ENCODE measurements at places on chromosomes 11 and 22. TPM values are rescaled to one million over a fixed set of nuclear protein-coding genes. Genes with fewer than 3 reads are reported as not detected.
A peak's percentile ranks its signal among the peaks of the same experiment; 100 is the strongest.

The GSC2 gene
- not detected for total RNA-seq

DNA sequence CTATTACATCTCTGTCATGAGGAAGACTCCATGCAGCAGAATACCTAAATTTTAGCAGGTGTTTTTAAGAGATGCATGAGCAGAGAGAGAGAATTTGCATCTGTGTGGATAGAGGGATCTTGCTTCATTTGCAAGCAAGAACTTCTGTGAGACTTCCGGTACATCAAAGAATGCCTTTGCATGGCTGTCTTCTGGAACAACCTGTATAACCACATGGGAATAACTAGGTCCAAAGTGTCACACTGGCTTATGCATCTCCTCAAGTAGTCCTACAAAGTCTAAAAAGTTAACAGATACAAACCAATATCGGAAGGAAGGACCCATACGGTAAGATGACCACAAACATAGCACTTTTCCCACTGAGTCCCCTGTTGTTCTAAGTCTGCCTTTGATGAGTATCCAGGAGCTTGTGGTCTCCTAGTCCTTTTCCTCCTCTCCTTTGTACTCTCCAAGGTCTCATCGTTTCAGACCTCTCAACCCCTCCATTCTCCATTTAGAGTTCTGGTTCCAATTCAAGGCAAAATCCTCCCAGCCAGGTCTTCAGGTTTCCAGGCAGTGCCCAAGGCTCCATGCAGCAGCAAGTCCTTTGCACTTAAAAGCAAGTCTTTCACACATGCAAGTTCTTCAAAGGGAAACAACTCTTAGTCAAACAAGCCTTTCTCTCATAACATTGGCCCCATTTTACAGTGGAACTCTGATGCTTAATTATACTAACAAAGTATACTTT, 581.7 kb upstream of the ARHGAP42 start:
- DNase-seq: no peak

DNA sequence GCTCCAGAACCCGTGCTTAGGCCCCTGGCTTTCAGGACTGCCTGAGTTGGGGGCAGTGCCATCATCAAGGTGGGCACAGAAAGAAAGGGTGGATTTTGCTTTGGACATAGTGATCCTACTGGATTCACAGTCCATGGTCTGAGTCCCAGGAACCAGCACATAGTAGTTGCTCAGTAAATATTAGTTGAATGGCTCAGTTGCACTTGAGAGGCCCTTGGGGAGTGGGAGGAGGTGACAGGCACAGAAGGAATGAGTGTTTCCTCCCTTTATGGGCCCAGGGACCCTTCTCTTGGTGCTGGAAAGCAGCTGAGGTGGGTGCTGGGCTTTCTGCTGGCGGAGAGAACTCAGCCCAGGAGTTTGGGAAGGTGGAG, 16.6 kb downstream of the ARHGEF17 start:
- DNase-seq: no peak

DNA sequence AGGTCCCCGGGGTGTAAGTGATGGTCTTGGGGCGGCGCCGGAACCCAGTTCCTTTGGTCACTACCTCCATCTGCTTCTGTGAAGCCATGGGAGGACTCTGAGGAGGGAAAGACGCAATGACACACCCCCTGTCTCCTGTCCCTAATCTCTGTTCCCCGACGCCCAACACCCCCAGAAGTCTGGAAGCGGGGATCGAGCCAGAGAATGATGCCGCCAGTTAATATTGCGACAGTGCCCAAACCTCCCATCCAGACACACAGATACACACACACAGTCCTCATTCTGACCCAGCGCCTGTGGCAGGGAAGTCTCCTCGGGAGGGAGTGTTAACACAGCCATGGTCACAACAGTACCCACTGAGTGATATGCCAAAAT, 352 bp downstream of the C22orf23 start:
- no peak for DNase-seq

The OR2D2 gene
- 0.22 TPM for total RNA-seq

- DNase-seq: no peak
Observed at GRCh38 chr11:18536209-18536608, 9.5 kb upstream of the TSG101 start.

DNA sequence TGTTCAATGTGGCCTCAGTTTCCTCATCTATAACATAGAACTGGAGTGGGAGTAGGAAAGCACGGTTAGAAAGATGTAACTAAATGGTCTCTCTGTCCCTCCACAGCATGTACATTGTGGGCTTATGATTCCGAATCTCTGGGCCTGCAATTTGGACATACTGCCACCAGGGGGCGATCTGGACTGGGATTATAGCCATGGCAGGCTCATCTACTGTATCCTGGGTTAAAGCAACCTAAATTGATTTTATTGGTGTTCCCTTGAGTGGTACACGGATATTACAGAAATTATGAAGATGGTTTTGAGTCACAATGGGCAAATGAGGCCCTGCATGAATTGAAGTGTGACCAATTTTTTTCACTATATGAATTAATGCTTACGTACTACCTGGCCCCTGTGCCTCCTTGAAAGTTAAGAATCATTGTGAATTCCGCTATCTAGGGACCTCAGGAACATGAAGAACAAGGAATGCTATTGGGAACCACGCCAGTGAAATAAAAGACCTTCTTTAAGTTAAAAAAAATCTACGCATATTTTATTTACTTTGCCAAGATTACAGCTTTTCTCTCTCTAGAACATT, 32.9 kb downstream of the TST start:
- DNase-seq: no peak

DNA sequence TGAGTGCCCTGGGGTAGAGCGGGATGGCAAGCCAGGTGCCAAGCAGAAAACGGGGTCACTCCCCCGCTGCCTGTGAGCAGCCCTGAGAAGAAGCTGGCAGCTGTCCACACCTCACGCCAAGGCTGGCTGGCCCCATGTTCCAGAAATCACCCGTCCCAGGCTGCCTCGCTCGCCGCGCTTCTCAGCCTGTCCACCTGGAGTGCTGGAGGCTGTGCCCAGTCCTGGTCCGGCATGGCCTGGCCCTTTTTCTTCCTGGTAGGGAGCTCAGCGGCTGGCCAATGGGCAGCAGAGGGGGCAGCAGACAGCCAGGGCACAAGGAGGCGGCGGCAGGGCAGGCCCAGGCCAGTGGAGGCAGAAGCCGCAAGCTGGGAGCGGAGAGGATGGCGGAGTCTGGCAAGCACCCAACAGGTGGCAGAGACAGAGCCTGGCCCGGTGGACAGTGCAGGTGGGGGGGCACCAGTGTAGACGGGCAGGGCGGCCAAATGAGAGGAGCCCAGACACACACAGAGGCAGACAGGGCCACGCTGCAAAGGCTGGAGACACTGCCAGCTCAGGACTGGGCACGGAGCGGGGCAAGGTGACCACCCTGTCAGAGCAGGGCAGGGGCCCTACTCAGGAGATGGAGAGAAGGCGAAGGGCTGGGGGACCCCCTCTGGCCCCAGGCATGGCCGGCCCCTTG, 37.2 kb upstream of the TH start:
- peak; percentile 31 for DNase-seq

DNA sequence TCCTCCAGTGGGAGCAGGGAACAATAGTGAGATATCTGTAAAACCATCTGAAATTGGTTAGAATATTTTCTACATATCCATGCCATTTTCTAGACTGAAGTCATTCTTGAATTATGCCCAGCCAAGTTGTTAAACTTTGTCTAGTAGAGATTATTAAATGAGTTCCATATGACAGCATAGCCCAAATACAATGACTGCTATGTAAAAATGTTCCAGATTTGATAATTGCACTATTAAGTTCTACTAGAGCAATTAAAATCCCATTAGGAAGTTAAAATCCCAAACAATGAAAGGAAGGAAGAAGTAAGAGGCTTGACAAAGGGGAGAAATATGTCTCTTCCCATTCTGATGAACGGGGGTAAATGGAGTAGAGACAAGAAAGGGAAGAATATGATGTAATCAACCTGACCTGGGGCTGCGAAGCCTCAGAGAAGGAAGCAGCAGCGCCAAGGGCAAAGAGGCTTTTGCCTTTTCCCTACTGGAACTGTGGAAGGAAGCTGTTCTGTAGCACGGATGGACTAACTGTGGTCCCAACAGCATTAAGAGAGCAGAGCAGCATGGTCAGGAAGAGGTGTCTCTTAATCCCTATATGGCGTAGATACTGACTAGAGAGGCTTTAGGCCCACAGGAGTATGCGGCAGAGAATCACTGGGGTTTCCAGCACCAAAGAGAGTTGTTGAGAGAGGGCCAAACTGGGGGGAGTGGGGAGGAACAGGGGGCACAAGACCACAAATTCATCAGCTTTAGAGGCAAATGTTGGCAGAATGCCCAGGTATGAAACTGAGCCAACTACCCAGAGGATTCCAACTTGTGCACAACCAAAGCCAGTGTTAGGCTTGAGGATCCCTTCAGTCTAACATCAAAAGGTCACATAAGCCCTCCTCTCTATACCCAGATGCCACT, 26.7 kb downstream of the RRP8 start:
- DNase-seq: no peak

The MIAT gene
- 2.9 TPM for total RNA-seq

GRCh38 chr11:66692871-66693331, 15.2 kb upstream of the RBM4B start:
- no peak for DNase-seq

GRCh38 chr11:76772100-76772782, 10.9 kb upstream of the TSKU start:
- no peak for DNase-seq

DNA sequence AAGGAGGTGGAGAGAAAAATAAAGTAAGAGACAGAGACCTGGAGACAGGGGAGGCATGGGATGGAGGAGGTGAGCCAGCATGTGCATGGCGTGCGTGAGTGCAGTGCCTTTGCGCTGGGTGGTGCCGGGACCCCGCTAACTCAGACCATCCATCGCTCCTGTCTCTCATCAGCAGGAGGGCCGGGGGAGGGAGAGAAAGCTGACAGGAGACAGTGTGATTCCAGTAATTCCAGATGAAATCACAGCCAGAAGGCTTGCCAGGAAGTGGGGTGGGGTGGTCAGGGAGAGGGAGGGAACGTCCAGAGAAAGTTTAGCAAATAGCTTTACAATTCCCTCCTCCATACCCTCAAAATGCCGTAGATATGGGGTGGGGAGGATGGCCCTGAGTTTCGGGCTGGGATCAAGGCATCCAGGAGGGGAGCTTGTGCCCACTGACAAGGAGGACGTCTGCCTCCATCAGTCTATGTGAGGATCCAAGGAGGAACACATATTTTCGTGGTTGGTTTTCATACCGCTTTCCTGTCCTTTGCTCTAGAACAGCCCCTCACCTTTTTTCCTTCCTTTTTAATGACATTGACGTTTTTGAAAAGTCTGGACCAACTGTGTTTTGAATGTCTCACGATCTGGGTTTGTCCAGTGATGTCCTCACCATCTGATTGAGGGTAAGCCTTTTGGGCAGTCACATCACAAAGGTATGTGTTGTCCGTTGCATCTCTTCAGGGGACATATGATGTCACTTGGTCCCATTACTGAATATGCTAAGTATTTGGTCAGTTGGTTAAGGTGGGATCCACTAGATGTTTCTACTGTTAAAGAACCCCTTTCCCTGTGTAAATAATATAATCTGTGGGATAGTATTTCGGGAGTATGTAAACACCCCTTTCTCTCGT, 567.3 kb downstream of the MIAT start:
- DNase-seq: no peak

- DNase-seq: peak; percentile 11
Observed at GRCh38 chr11:67275606-67276409, 9.5 kb downstream of the GRK2 start.

DNA sequence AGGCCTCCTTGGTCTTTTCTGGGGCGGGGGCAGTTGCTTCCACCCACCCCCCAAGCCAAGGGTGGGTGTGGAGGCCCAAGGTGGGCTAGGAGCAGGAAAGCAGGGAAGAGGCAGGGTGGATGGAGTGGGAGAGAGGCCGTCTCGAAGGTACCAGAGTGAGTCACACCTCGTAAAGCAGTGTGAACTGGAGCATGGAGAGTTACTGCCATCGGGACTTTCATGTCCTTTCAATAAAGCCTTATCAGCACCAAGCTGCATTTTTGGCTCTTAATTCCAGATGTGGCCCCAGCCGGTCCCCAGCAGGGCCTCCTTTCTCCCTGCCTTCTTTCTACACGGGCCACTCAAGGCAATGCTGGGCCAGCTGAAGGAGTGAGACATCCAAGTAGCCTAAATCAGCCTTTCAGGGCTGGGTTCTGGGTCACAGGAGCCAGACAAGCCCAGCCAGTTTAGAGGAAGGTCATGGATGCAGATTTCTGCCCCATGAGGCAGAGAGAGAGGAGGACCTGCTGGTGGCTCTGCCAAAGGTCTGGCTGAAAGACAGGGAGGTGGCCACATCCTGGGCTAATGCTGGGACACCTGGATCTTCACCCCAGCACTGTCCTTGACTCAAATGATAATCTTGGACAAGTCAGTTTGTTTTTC, 59.0 kb upstream of the CD82 start:
- no peak for DNase-seq

GRCh38 chr22:40659166-40659565, 20.1 kb upstream of the MCHR1 start:
- DNase-seq: no peak

The MCHR1 gene
- total RNA-seq: not detected

The MS4A12 gene
- total RNA-seq: 666 TPM

The APOL2 gene
- 29.8 TPM for total RNA-seq

GRCh38 chr11:93614173-93614722, 47.2 kb upstream of the CEP295 start:
- no peak for DNase-seq

The IGF2 gene
- total RNA-seq: 7.3 TPM

The NADSYN1 gene
- 140 TPM for total RNA-seq

DNA sequence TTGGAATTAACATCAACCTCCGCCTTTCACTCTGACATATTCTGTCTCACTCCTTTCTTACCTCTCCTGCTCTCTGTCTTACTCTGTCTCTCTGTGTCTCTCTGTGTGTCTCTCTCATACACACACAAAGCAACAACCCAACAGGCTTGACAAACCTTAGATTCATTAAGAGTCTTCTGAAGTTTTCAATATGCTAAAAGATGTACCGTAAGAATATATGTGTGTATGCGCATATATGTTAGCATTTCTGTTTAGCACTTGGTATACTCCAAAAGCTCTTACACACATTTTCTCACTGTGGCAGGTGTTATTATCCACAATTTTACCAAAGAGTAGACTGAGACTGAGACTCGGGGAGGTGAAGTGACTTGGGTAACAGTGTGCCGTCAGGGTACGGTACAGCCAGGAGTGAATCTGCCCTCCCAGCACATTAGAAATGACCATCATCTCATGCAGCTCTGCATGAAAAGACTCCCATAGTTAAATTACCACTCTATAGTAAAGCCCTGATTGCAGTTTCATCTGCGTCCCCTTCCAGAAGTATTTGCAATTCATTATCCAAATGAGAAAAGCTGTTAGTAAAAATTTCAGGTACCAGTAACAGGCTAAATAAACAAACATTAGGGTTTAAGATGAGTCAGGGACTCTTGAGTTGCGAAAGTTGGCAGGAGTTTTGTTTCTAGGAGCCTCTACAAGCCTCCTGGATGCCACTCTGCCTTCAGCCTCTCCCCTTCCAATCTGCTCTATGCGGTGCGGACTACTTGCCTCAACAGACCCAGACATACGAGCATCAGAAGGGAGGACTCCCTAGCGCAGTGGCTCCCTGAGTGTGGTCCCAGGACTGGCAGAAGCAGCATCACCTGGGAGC, 195.2 kb upstream of the TMEM45B start:
- DNase-seq: no peak

- no peak for DNase-seq
Observed at GRCh38 chr11:41237382-41237781, 222.1 kb downstream of the LRRC4C start.

The PKP3 gene
- total RNA-seq: 168 TPM
